ENCODE measurements at places on chromosomes 1 and 21.

DNA sequence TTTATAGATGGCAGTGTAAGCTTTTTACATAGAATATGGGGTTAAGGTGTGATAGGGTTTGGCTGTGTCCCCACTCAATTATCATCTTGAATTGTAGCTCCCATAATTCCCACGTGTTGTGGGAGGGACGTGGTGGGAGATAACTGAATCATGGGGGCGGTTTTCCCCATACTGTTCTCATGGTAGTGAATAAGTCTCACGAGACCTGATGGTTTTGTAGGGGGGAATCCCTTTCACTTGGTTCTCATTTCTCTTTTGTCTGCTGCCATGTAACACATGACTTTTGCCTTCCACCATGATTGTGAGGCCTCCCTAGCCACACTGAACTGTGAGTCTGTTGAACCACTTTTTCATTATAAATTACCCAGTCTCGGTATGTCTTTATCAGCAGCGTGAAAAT lies 290.3 kb upstream of the B3GALT2 start:
- no peak for DNase-seq

GRCh38 chr1:192476802-192477298 lies 98.7 kb upstream of the RGS1 start:
- no peak for DNase-seq

GRCh38 chr21:33028773-33029384 lies 3.1 kb downstream of the OLIG2 start:
- DNase-seq, result peak; percentile 68

- DNase-seq, result no peak
Measured at GRCh38 chr1:166822385-166822784, 16.9 kb upstream of the POGK start.

DNA sequence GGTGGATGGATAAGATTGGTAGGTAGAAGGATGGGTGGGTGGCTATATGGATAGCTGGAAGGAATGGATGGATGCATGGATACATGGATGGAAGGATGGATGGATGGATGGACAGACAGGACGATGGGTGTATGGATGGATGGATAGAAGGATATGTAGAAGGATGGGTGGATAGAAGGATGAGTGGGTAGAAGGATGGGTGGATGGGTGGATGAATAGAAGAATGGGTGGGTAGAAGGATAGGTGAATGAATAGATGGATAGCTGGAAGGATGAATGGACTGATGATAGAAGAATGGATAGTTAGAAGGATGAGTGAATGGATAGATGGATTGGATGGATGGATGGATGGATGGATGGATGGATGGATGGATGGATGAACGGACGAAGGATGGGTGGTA lies 5.0 kb downstream of the MASP2 start:
- DNase-seq, result no peak

DNA sequence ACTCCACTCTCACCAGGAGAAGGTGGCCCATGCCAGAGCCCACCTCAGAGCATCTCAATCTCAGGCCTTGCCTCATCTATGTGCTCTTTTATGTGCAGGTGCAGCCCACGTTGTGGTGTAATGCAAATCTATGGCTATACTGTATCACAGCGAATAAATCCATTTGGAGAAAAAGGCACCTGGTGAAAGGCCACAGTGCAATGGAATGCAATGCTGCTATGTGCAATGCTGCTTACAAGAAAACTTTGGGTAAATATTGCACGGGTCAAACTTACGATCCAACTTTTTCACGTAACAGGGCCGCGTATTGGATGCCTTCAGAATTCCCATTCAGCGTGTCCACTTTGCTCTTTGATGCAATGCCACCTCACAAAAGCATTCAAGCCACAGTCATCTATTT lies 13.5 kb downstream of the ZBTB18 start:
- DNase-seq, result no peak

- DNase-seq, result no peak
Measured at GRCh38 chr1:224565611-224566406, 50.3 kb upstream of the CNIH3 start.

DNA sequence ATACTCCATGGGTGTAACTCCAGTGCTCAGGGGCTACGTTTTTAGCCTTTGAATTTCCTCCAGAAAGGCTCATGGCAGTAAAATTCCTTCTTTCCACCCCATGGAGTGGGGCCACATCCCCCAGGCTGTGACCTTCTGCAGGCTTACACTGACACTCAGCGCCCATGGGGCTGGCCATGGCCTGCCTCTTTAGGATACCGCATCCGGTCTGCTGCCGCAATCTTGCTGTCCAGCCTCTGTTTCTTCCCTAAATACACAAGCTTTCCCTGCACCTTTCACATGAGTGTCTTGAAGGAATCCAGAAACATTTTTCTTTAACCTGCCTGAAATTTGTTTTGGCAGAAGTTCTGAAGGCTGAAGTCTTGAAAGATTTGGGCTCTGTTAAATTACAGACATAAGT lies 170.5 kb downstream of the NTMT2 start:
- DNase-seq, result no peak

GRCh38 chr1:188402986-188403385 lies 1574.2 kb downstream of the PLA2G4A start:
- DNase-seq, result no peak

GRCh38 chr1:234484218-234484617 lies 5.2 kb upstream of the TARBP1 start:
- no peak for DNase-seq

- DNase-seq, result no peak
Measured at GRCh38 chr1:213183036-213183672, 132.1 kb downstream of the RPS6KC1 start.

GRCh38 chr1:78277253-78277652 lies 213.5 kb upstream of the PTGFR start:
- no peak for DNase-seq

DNA sequence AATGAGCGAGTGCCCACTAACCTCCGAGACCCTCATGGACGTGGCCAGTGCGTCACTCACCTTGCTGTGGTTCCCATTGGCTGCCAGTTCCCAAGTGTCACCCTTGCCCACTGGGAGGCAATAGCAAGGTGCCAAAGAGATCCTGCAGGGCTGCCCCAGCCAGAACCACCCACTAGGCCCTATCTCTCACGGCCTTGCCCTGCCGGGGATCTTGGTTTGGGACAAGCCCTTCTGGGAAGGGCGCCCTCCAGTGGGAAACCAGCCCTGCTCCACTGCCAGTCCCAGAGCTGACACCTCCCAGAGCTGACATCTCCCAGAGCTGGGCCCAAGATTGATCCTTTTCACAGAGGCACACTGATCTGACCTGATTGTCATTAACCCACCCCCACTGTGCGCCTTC lies 2.1 kb upstream of the SELENON start:
- no peak for DNase-seq

DNA sequence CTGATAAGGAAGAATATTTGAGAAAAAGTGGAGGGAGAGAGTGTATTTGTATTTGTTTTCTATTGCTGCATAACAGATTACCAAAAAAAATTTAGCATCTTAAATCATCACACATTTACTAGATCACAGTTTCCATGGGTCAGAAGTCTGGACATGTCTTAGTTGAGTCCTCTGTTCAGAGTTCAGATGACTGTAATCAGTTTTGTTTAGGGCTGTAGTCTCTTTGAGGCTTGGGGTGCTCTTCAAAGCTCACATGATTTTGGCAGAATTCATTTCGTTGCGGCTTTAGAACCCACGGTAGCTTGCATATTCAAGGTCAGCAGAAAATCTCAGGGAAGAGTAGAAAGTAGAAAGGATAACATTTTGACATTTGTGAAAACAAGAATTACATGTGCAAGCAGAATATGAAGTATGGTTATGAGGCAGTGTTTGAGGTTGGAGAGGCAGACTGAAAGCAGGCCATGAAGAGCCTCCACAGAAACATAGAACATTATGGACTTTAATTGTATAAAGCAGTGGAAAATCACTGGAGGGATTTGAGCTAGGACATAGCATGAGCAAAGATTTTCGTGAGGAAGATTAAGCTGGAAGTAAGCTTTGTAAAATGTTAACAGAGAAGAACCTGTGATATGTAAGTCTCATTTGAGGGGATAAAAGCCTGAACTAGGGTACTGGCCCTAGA lies 110.6 kb upstream of the GPR52 start:
- DNase-seq, result no peak

DNA sequence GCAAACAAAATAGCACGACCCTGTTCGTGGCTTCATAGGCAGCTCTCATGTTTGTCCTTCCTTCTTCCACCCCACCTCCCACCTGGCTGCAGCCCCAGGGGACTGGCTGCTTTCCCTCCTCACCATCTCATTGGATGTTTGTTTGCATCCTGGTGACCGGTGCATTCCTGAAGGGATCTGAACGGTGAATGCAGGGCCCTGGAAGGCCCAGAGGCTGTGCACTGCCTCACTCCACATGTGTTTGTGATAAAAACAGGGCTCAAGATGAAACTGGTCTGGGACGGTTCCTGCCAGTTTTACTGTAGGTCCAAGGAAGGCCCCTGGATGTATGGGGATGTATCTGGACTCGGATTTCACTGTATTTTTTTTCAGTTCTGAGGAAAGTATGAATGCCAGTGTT lies 42.8 kb downstream of the CNN3 start:
- peak; percentile 83 for DNase-seq

- peak; percentile 82 for DNase-seq
Measured at GRCh38 chr1:114510274-114511031, 550 bp downstream of the TRIM33 start.

DNA sequence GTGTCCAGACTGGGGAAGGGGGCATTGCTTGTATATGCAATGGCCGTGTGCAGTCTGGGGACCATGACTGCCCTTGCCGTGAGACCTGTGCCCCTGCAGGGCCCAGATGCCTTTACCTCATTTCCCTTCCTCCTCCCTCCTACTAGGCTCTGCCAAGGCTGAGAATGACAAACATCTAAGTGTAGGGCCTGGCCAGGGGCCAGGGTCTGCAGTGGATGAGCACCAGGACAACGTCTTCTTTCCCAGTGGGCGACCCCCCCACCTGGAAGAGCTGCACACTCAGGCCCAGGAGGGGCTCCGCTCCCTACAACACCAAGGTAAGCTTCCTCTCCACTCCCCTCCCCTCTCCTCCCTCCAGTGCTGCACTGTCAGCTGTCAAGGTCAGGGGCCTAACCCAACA lies 49.5 kb downstream of the YARS1 start:
- DNase-seq, result no peak

- DNase-seq, result no peak
Measured at GRCh38 chr1:212484701-212485570, 52.2 kb downstream of the NENF start.

DNA sequence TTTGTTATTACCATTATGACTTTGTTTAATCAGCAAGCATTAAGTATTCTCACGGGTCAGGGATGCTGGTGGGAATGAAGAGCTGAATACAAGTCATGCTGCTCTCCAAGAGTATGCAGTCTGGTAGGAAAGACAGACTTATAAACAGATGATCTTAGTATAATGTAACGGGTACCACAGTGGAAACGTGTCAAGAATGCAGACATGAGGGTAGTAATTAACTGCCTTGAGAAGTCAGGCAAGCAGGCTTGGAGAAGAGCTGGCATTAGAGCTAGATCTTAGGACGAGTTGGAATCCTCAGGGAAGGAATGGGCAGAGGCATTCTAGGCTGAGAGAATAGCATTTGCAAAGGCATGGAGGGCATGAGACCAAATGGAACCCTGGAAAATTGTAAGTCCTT lies 19.7 kb downstream of the FAM76A start:
- DNase-seq, result no peak

DNA sequence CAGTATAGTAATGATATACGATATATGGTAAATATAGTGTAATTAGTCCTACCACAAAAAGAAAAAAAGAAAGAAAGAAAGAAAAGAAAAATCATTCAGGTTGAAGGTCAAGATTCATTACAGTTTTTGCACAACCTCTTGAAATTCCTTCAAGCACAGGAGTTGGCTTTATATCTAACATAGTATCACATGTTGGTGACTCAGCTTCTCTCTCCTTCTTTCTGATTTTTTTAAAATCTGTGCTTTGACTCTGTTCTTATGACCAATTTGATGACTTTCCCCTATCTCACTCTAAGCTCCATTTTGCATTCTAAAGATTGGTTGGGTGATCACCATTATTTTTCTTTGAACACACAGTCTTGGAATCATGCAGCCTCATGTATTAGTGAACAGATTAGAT lies 148.2 kb upstream of the COL11A1 start:
- DNase-seq, result no peak

DNA sequence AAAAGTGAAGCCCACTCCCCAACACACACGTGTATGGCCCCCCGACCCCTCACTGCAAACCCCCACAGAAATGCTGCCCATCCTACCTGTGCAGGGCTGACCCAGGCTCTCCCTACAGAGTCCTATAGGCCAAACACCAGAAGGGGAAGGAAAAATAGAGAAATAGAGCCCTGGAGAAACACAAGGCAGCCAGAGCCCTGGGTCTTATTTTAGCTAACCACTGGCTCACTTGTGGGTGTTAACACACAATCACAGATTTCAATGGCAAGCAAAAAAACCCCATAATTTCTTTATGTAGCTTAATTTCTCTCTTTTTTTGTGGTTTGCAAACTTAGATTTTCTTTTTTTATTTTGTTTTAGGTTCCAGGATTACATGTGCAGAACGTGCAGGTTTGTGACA lies 989 bp upstream of the PIGR start:
- DNase-seq, result no peak

DNA sequence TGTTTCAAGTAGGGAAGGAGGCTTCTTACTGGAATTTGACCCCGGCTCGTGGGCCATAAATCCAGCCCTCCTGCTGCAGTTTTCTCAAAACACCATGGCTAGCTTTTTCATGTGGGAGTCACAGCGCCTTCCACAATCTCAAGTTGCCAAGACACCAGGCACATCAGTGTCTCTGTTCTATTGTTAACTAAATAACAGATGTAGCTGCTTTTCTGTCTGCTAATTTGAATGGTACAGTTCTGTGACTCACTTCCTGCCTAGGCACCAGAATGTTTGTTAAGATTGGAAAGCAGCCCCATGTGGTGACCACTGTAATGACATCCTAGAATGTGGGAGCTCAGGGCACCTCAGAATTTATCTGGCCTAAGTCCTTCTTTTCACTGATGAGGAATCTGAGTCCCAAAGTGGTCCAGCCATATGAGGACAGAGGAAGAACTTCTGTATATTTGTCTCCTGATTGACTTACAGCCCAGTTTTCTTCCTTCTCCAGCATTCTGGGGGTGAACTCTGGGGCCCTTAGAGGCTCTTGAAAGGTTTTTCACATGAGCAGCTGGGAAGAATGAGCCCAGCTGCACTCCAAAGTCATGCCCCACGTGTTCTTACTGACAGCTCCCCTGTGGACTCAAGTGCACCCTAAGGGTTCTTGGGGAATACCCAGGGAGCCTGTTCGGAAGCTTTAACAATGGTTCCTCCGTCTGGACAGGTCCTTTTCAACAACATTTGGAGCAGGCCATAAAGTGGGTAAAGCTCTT lies 27.5 kb downstream of the TRIM45 start:
- no peak for DNase-seq
